ENCODE measurements at places on chromosomes 2 and 18. TPM values are rescaled to one million over a fixed set of nuclear protein-coding genes. Genes with fewer than 3 reads are reported as not detected.

DNA sequence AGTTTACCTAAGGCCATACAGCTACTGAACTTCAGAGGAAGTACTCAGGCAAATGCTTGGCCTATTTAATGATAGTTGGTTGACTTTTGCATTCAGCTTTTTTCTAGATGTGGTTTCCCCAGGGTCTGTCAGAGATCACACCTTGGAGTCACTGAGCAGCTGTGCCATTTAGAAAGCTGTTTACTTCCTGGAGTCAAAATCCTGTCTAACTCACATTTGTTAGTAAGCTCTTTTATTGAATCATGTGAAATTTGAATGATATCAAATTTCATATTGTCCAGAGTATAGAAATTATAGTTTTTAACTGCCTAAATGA, 7.6 kb upstream of the TRIB2 start:
- DNase-seq, result no peak

SPC25 gene
- total RNA-seq, result 0.35 TPM

DNA sequence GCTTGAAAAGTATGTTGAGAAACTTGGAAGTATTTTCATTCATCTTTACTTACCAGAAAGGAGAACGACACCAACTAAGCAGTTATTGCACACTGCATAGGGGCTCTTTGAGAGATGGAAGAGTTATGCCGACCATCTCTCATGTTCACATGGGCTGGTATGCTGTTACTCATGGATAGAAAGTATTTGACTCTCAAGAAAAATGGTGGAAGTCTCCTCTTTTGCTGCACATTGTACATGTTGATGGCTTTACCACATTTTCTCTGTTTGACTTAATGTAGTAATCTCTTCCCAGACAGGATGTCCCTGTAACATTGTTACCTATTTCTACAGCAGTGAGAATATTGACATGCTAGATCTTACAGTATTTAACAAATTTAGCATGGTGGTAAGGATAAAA, 23.2 kb downstream of the CAB39 start:
- no peak for DNase-seq

DNA sequence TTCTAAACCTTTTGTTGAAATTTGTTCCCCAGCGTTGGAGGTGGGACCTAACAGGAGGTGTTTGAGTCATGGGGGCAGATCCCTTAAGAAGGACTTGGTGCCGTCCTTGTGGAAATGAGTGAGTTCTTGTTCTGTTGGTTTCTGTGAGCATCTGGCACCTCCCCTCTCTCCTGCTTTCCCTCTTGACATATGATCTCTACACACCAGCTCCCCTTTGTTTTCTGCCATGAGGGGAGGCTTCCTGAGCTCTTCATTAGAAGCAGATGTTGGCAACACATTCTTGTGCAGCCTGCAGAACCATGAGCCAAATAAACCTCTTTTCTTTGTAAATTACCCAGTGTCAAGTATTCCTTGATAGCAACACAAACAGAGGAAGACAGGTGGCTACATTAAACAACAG, 23.8 kb downstream of the NABP1 start:
- DNase-seq, result no peak

DHRS9 gene
- 0.30 TPM for total RNA-seq
